Foreskin melanocyte (primary cell): ENCODE measurements at places on chromosomes 1 and 21.
A peak's percentile ranks its signal among the peaks of the same experiment; 100 is the strongest.

- DNase-seq: no peak
Measured at GRCh38 chr21:44822484-44823178, 4.8 kb upstream of the SUMO3 start.

- no peak for DNase-seq
Measured at GRCh38 chr1:11522400-11523235, 43.7 kb downstream of the DISP3 start.

DNA sequence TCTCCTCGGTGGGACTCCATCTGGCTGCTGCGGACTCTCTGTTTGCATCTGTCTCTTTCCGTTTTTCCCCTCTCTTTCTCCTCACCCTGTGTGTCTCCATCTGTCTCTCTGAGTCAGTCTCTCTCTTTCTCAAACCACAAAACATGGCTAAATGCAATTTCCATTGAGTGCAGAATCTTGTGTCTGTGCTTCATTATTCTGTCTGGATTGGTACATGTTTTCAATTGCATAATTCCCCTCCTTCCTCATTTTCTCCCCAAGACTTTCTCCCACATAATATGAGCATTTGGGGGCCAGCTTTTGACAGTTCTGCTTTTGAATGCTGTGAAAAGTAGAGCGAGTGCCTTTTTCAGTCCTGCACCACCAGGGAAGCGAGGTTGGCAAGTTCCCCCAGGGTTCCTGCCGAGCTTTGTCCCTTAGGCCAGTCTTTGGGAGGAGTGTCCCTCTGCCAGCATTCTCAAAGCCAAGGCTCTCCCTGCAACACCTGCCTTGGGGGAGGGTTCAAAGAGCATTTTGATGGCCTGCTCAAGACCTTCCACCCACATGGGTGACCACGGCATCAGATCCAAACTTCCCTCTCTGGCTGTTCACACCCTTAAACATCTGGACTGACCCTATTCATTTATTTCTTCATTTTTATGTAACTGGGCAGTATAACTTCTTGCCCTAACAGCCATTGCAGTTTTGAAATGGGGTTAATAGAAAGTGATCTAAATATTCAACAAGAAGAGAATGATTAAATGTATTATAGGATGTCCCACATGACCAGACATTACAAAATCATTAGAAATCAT lies 32.8 kb upstream of the SCMH1 start:
- no peak for DNase-seq

- DNase-seq: peak; percentile 31
Measured at GRCh38 chr1:110746644-110747259, 72.0 kb upstream of the KCNA3 start.

DNA sequence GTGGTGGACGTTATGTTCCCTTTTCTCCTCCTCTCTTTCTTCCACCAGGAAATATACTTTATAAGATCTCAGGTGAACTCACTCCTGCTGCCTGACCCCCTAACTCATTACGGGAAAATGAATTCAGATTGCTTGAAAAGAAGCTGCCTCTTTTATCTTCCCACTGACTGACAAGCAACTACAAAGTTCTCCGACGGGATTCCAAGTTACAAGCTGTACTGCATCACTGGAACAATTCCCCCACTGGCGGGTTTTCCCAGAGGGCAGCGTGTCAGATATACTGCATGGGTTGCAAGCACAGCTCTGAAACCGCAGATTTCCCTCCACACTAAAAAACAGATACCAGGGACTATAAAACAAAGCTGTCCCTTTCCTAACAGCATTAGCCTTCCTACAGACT lies 390.6 kb downstream of the KCTD3 start:
- DNase-seq: peak; percentile 59

- DNase-seq: peak; percentile 9
Measured at GRCh38 chr1:10339815-10340214, 59.0 kb upstream of the PGD start.

DNA sequence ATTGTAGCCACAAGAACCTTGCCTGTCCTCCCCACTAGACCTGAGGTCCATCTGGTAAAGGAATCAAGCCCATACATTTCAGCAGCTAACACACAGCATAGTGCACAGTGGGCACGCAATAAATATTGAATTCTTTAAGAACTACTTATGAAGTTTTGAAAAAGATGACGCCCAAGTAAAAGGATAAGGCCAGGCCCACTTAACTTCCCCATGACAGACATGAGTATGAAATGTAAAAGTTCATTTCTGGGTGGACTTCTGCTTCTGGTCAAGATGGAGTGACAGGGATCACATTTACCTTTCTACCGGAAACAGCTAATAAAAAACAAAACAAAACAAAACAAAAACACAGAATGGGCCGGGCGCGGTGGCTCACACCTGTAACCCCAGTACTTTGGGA lies 25.4 kb downstream of the SORT1 start:
- DNase-seq: no peak

- no peak for DNase-seq
Measured at GRCh38 chr1:47104816-47105215, 32.4 kb upstream of the CYP4A22 start.

DNA sequence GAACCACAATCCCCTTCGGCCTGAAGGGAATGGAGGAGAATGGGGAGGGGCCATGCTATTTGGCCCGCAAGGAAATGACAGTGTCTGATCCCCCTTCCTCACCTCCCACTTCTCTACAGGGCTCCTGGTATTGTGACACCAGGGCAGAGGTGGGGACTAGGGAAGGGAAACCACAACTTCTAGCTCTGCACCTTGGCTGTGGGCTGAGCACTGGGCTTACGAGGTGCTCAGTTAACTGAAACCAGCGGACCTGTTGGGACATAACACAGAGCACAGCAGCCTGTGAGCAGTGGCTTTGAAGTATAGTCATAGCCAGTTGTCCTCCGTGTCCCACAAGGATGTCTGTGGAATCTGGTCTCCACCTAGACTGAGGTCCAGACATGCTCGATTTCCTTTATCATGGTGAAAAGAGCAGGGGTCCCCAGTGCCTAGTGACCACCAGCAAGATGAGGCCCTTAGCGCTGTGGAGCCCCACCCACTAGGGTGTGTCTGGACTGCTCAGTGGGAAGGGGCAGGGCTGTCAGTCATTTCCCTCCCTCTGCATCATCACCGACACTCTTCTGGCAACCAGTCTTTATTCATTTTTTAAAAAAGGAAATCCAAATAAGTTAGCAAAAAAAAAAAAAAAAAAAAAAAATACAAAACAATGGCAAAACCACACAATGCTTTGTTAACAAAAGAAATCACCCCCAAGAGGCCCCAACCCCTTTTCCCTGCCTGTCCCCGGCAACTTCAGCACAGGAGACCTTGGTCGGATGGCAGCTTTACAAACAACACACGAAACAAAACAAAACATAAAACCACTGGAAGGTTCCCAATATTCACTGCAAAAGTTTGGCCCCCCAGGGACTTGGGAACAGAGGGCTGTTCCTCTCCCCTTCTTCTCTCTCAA lies 3.0 kb downstream of the MYOG start:
- DNase-seq: no peak

GRCh38 chr1:12754738-12755137 lies 8.7 kb downstream of the CFAP107 start:
- DNase-seq: no peak

DNA sequence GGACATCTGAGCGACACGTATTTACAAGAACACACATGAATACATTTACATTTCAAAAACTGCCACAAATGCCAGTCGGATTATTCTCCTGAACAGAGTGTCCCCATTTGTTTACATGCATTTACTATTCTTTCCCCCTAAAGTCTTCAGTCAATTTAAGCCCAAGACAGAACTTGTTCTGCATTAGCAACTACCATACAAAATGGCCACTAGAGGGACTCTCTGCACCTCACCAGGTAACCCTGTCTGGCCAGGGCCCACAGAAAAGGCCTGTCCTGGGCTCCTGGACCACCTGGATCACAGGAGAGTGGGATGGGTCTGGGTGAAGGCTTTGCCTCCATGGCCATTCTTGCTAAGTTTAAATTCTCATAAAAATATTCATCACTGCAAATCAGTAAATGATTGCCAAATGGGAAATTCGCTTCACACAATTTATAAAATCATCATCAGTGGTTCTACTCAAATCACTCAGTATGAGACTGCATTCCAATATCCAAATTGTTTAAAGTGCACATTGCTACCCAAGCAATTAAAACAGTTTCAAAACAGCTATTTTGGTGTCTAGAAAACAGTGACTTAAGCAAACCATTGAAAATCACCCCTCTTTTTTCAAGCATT lies 12.5 kb upstream of the GUCA2A start:
- peak; percentile 9 for DNase-seq

- DNase-seq: no peak
Measured at GRCh38 chr1:223332997-223333396, 31.0 kb downstream of the SUSD4 start.

- no peak for DNase-seq
Measured at GRCh38 chr1:113834716-113835115, 22.4 kb upstream of the RSBN1 start.

DNA sequence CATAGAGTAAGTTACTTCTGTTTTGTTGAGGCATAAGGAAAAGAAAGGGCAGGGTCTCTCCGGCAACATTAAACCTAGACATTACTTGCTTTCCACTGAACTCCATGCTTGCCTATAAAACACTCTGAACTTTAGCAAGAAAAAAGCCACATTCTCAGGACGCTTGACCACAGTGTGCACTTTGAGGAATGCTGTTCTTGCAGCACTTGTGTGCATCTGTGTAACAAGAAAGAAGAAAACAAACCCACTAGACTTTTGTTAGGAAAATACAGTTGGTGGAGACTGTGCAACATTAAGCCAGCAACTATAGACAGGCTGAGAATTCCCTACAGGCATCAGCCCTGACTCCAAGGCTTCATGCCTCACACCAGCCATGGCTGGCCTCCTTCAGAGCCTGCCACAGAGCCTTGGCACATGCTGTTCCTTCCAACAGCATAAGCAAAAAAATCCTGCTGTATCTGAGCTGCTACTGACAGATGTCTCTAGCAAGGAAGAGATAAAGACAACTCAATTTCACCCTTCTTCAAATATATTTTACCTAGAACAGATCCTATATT lies 5.8 kb downstream of the PDZK1 start:
- no peak for DNase-seq

- DNase-seq: no peak
Measured at GRCh38 chr21:40905251-40905650, 58.3 kb upstream of the DSCAM start.

DNA sequence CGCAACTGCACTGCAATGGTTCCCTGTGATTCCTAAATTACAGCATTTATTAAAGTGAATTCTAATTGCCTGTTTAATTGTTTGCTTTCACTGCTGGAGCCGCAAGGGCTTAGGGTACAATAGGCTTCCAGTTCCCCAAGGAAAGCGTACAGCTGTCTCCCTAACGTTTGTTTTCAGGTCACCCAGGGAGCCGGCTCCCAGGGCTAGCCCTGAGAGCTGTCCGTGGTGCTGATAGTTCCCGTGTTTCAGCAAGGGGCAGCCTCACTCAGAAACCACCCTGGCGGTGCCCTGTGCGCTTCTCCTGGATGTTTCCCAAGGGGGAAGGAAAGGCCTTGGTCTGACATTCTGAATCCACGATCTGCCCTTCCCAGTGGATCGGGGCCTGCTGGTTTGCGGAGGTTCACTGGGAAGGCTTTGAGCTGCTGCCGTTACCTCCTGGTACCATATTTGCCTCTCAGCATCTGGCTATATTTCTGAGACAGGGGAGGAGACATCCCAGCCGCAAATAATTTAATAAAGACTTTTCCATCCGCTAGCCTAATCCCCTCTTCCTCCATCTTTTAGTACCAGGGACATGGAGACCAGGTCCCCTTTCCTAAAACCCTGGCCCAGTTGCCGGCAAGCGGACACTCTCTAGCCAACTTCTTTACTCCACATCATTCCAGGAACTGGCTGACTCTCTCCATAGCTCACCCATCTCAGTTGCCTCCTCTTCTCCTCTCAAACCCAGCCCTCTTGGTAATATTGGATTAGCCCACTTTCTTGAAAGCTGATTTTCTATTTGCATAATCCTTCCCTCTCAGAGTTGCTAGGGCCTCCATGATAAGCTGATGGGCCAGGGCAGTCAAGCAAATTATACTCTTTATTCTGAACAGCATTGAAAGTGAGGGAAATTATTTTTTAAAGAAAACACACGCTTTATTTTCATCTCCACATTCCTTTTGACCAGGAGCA lies 149.0 kb downstream of the IGSF21 start:
- DNase-seq: peak; percentile 6

GRCh38 chr1:68791800-68792199 lies 294.9 kb upstream of the DEPDC1 start:
- no peak for DNase-seq

DNA sequence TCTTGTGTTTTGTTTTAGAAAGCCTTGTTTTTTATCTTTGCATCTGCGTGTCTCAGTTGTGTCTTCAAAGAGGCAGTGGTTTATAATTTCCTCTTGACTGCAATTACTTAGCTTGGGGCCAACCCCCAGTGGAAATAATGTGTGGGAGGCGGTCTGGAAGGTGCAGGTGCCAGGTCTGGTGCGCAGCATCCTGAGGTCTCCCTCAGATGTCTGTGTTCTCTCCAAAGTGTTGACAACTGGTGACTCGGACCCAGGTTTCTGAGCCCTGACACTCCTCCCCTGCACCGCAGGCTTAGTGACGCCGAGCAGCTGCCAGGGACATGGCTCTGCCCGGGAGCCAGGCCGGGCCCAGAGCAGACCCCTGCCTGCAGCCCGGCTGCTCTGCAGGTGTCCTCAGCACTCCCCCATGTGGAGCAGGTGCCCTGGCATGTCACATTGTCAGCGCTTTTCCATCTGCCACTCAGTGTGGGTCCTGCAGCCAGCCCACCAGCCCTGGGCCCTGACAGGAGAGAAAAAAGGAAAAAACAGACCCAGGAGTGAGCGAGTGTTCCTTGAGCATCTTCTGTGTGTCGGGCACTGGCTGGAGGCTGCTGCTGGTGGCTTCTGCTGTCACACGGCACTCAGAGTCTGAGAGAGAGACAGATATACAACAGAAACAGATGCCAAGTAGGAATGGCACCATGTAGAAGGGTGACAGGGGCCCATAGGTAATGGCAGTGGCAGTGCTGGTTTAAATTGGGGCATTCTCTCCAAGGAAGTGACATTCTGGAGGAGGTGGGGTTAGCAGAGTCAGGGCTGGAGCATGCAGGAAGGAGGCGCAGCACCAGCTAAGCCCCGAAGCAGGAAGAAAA lies 24.8 kb upstream of the SELENON start:
- DNase-seq: no peak

- DNase-seq: no peak
Measured at GRCh38 chr1:223143537-223144248, 645 bp upstream of the TLR5 start.

DNA sequence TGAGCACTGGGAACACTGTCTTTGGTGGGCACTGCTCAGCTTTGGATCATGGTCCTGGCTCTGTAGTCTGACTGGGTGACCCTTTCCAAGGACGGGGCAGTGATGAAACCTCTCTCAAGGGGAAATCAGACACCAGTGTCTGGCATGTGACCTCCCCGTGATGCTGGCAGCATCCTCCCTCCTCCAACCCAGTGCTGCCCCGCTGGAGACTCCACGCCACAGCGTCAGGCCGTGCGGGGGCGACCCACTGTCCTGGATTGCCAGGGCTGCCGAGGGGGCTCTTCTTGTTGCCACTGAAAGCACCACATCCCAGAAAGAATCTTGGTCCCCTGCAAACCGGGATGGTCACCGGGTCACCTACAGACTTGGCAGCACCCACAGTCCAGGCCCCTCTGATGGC lies 146.4 kb upstream of the ARHGEF16 start:
- DNase-seq: no peak

GRCh38 chr1:219467524-219467923 lies 145.4 kb downstream of the ZC3H11B start:
- DNase-seq: no peak
